ENCODE measurements at places on chromosomes 1 and 21. TPM values are rescaled to one million over a fixed set of nuclear protein-coding genes. Genes with fewer than 3 reads are reported as not detected.

GRCh38 chr21:27467366-27467765 is 500.5 kb upstream of the ADAMTS5 start:
- H3K4me1 ChIP-seq: no peaks in the 10 kb centered on the region
- no peak for DNase-seq
- no peak overlapping the region for H3K4me3 ChIP-seq
- H3K27me3 ChIP-seq: no peaks in the 10 kb centered on the region
- no peak overlapping the region for H3K27ac ChIP-seq

GRCh38 chr1:35544976-35545375 is 12.2 kb downstream of the KIAA0319L start:
- H3K27ac ChIP-seq: no peak overlapping the region
- H3K4me1 ChIP-seq: peaks cover 12% of the 10 kb centered on the region
- H3K36me3 ChIP-seq: peaks cover 19% of the 10 kb centered on the region
- peak; percentile 27 for DNase-seq
- H3K27me3 ChIP-seq: no peaks in the 10 kb centered on the region

The PPM1J gene
- not detected for total RNA-seq

DNA sequence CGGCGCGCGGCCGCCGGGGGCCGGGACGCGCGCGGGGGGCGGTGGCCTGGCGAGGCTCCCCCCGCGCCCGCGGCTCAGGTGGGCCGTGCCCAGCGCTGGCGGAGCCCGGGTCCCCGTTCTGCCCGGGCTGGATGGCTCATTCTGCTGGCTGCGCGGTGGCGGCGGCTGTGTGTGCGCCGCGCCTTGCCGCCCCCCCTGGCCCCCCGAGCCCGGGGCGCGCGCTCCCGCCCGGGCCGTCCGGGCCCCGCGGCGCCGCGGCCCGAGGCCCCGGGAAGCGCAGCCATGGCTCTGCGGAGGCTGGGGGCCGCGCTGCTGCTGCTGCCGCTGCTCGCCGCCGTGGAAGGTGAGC is at the start of gene EPHB2:
EPHB2 (plus strand) TSS at position 139 of the 349 bp plus-strand sequence; CDS start at position 283, 144 bp downstream.
- no peak within 1 kb of the TSS for H3K4me3 ChIP-seq
- peaks cover 6% of the 10 kb centered on the region for H3K4me1 ChIP-seq
- no peaks in the 10 kb centered on the region for H3K36me3 ChIP-seq
- H3K27me3 ChIP-seq: peaks cover 8% of the 10 kb centered on the region
- no peak within 1 kb of the TSS for H3K27ac ChIP-seq
- DNase-seq: no peak

The MASP2 gene
- not detected for total RNA-seq

DNA sequence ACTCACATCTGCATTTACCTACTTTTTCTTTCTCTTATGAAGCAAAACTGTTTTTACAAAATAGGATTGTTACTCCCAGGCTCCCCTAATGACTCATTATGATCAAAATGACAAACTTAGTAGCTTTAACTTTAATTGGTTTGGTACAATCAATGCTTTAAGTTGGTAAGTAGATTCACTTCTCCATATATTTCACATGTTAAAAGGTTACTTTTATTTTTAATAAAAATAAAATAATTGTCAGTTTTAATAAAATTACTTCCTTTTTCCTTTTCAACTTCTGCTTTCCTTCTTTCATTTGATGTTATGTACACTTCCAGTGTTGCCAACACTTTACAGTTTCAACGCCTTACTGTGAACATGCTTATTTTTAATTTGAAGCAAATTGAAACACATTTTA is 477.6 kb downstream of the SETD4 start:
- no peaks in the 10 kb centered on the region for H3K36me3 ChIP-seq
- H3K27me3 ChIP-seq: no peaks in the 10 kb centered on the region
- no peaks in the 10 kb centered on the region for H3K4me1 ChIP-seq
- no peak for DNase-seq

DNA sequence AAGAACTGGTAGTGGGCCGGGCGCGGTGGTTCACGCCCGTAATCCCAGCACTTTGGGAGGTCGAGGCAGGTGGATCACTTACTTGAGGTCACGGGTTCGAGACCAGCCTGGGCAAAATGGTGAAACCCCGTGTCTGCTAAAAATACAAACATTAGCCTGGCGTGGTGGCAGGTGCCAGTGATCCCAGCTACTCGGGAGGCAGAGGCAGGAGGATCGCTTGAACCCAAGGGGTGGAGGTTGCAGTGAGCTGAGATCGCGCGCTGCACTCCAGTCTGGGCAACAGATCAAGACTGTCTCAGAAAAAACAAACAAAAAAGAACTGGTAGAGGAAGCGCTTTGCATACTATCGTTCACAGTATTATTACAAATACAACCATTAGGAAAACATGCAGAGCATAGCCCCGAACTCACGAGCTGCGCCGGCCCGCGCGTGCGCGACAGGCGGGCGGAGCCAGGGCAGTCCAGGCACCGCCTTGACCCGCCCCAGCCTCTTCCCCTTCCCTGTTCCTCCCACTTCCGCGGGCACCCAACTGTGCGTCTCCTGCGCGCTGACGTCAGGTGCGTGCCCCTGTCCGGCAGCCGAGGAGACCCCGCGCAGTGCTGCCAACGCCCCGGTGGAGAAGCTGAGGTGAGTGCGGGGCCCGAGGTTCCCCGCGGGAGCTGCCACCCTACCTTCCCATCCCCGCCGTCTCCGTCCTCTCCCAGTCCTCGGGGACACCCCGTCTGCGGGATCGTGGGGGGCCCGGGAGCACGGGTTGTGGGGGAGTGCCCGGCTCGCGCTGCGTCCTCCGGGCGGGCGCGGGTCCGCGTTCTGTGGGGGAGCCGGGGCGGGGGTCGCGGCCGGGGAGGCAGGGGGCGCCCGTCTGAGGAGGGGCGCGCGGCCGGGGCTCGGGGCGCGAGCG is at the start of gene CDC42:
CDC42 (plus strand) TSS at position 595 of the 902 bp plus-strand sequence. CDS start 25,770 bp downstream, outside the sequence.
- peaks cover 35% of the 10 kb centered on the region for H3K4me1 ChIP-seq
- DNase-seq: peak; percentile 95
- H3K4me3 ChIP-seq: peak within 1 kb of the TSS; percentile 99

The CSF1 gene
- 28.4 TPM for total RNA-seq

The SYT14 gene
- not detected for total RNA-seq

The ANGPTL3 gene
- not detected for total RNA-seq

The F11R gene
- total RNA-seq: 18.4 TPM

The PTCH2 gene
- total RNA-seq: 0.94 TPM

The CCDC27 gene
- total RNA-seq: not detected

DNA sequence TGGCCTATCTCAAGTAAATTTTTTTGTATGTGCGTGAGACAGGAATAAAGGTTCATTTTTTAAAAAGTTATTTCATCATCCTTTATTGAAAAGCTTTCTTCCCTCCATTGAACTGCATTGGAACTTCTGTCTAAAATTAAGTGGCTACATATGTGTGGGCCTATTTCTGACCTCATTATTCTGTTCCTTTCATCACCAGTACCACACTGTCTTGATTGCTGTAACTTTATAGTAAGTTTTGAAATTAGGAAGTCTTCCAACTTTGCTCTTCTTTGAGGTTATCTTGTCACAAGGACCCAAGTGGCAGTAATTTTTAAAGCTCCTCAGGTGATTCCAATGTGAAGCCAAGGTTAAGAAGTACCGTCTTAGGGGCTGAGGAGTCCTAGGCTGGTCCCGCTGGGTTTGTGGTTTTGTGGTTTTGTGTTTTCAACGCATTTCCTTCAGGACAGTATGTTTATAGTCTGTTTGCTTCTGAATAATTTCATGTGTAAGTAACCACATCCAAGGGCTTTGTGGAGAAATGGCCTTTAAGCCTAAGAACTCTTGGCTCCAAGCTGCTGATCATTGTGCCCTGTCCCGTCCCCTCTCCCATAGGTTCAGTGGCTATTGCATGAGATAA is 12.4 kb upstream of the SCAF4 start:
- no peak overlapping the region for H3K4me3 ChIP-seq
- H3K36me3 ChIP-seq: no peaks in the 10 kb centered on the region

The OR2L13 gene
- total RNA-seq: not detected

DNA sequence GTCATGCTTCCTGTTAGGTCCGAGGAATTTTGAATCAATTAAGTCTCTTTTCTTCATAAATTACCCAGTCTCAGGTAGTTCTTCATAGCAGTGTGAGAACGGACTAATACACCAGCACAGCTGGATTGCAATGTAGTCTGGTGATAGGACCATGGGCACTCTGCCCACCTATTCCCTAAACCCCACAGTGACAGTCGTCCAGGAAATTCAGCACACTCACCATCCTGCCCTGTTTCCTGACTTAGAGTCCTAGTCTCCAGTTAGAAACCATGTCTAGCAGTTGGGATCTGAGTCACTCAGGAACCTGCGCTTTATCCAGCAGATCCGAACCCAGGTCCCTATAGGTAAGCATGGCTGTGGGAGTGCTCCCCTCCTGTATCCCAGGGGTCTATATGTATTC is 149.3 kb upstream of the TNR start:
- no peak for DNase-seq
- no peaks in the 10 kb centered on the region for H3K4me1 ChIP-seq
- no peak overlapping the region for H3K4me3 ChIP-seq

The SMG5 gene
- 64.0 TPM for total RNA-seq

DNA sequence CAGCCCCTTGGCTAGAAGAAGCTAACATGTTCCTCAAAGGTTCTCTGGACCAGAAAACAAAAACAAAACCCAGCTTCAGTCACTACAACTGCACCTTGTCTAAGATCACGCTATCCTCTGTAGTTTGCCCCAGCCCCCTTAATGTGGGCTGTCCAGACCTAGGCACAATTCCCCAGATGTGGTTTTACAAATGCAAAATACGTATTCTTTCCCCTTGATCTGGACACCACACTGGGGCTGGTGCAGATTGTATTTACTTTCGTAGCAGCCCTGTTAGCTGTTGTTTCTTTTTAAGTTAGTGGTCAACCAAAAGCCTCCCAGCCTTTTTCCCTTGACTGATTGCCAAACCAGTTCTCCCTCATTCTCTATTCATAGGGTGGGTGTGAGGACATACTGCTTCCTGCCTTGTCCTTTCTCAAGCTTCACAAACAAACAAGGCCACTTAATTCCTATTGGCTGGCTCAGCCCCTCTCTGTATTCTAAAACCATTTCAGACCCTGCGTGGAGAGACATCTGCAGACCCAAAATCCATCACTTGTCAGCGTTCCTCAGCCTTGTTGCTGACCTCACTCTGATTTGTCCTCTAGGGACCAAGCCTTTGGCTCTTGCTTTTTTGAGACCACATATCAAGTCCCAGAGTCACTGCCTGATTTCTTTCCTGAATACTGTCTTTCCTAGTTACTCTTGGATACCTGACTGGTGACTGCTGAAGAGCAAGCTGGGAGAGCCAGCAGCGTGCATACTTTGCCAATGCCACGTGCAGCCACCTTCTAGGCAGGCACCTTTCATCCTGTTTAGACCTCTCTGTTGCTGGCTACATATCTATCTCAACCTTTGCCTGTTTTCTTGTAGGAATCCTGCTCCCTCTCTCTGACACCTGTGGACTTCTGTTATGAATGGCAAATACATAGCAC is 96.4 kb upstream of the RAB3GAP2 start:
- H3K27me3 ChIP-seq: no peaks in the 10 kb centered on the region
- H3K36me3 ChIP-seq: no peaks in the 10 kb centered on the region

The TEX50 gene
- not detected for total RNA-seq

The TRIM17 gene
- 0.30 TPM for total RNA-seq

- no peak for DNase-seq
- H3K4me3 ChIP-seq: no peak within 1 kb of the TSS
- peaks cover 15% of the 10 kb centered on the region for H3K27me3 ChIP-seq
- no peaks in the 10 kb centered on the region for H3K36me3 ChIP-seq
Measured at GRCh38 chr1:30908696-30909364, at the start of gene SDC3. TSS of gene SDC3 (minus strand) at chr1:30908758. CDS start at chr1:30908586, 172 bp downstream.

The SASS6 gene
- total RNA-seq: 3.2 TPM

The TDRD10 gene
- total RNA-seq: not detected

The DCLRE1B gene
- 7.0 TPM for total RNA-seq

DNA sequence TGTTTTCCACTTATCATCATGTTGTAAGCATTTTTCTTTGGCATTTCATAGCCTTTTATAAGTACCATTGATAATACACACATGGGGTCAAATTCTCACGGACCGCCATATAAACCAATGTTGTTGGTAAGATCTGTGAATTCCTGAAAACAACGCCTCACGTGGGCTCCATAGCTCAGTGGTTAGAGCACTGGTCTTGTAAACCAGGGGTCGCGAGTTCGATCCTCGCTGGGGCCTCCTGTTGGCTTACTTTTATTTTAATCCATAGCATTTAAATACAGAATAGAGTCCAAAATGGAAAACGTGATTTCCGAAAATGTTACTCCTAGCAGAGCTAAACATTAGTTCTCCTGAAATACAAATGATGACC is 83.1 kb downstream of the HHIPL2 start:
- DNase-seq: peak; percentile 13
- peaks cover 11% of the 10 kb centered on the region for H3K4me1 ChIP-seq
- H3K27ac ChIP-seq: no peak overlapping the region
- peaks cover 5% of the 10 kb centered on the region for H3K27me3 ChIP-seq
- peak overlapping the region; percentile 38 for H3K4me3 ChIP-seq

DNA sequence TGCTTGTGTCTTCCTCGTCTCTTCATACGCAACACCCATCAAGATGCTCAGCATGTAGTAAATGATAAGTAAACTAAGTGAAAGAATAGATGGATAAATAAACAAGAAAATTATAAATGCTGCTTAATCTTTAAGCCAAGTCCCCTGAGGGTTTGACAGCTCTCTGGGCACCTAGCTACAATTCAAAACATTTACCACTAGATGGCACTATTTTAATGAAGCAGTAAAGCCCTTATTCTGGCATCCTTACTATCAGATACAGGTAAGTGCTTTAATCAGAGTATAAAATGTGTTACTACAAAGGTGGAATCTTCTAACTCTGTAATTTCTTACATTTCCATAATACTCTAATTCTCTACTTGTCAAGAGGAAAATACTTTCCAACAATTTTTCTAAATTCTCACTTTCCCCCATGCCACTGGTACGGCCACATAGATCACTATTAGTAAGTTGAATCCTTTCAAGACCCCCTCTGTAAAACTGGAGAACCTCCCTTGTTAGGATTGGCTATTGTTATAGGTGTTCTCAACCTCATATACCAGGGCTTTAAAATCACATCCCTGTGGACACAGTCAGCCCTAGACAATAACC is 137.8 kb downstream of the BARHL2 start:
- H3K27ac ChIP-seq: no peak overlapping the region
- H3K36me3 ChIP-seq: no peaks in the 10 kb centered on the region
- peak; percentile 42 for DNase-seq
- H3K27me3 ChIP-seq: no peaks in the 10 kb centered on the region
- H3K4me1 ChIP-seq: no peaks in the 10 kb centered on the region

The SLC26A9 gene
- total RNA-seq: not detected

The OR2T29 gene
- total RNA-seq: not detected

DNA sequence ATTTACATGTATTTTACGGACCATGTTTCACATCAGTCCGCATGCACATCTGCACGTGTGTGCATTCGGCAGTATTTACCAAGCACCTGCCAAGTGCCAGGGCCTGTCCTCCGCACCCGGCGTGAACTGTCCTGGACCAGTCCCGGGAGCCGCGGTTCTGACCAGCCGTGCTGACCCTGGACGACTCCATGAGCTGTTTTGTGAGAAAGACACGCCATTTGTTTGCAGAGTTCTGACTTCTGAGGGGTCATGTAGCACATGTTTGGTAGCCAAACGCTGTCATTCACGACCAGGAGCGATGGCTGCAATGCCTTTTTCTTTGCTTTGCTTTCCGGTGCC is 3.3 kb upstream of the OLIG2 start:
- H3K36me3 ChIP-seq: no peaks in the 10 kb centered on the region
- no peak overlapping the region for H3K4me3 ChIP-seq
- no peak overlapping the region for H3K27ac ChIP-seq
- DNase-seq: no peak
